ENCODE measurements at places on chromosomes 7 and 10. TPM values are rescaled to one million over a fixed set of nuclear protein-coding genes. Genes with fewer than 3 reads are reported as not detected.

DNA sequence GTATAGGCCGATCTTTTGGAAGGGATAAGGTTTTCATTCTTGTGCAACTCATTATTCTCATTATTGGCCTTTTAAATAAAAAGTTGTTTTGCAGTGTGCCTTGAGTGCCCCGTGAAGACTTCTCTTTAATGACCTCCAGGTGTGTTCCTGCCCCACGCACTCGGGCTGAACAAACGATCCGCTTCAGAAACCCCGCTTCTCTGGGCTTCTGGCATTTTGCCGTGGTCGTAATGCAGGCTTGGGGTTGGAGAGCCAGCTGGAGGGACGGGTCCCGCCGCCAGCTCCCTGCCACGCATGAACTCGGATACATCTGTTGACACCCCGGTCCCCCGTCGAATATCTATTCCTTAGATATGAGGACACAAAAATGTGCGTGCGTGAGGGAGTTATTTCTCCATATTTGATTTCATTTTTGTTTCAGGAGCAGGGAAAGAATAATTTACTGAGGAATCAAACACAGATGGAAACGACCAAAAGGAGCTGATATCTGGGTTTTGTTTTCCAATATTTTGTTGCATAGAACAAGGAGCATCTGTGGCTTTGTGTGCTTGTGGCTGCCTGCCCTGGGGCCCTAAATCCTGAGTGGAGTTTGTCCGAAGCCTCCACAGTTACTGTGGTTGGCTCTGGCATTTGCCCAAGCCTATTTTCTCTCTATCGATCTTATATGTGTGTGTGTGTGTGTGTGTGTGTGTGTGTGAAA, 17.0 kb upstream of the TTYH3 start:
- no peak for DNase-seq

DNA sequence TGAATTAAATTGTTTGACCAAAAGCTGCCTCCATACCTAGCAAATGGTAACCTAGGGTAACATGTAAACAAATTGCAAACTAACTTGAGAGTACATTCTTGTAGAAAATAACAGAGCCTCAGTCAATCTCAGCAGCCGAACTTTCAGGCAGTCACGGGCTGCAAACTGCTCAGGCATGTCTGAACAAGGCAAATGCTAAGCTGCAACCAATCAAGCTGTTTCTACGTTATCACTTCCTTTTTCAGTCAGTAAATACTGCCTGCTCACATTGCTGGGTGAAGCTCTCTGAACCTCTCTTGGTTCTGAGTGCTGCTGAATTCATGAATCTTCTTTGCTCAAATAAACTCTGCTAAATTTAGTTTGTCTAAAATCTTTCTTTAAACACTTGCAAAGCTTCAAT, 1212.4 kb downstream of the SORCS1 start:
- no peak for DNase-seq

- DNase-seq = no peak
These were observed 93.4 kb downstream of the SPAG6 start for GRCh38 chr10:22438711-22439110.

- DNase-seq = no peak
These were observed 121.9 kb downstream of the USP6NL start for GRCh38 chr10:11489591-11489990.

- DNase-seq = peak; percentile 15
These were observed 1.2 kb upstream of the ANLN start for GRCh38 chr7:36388423-36388822.

GRCh38 chr7:112201411-112201810, 4.8 kb downstream of the DOCK4 start:
- DNase-seq = no peak

Gene MSMB
- total RNA-seq = not detected

DNA sequence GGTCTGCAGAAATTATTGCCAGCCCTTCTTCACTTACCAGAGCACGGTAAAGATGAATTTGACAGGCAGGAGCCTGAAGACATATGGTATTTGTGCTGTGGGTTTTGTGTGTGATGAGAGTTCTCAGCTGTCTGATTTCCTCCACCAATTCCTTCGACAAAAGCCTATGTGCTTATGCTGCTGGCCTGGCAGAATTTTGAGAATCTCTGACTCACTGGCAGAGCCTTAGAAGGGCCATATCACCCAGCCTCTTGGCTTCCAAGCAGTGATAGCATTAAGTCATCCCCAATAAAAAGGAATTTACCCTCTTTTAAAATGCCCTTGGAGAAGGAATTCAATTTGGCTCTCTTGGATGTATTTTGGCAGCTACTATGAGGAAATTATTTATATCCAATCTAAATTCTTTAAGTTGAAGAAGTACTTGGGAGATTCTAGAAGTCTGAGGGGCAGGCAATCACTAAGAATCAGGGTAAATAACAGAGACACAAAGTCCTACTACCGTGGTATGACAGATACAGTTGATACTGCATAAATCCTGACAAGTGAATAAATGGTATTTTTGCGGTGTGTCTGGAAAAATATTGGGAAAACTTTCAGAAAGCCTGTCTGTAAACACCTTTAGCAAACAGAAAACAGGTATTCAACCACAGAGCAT, 68.6 kb upstream of the EFCAB10 start:
- DNase-seq = no peak

Gene METTL27
- total RNA-seq = 34.7 TPM

GRCh38 chr10:120181154-120181553, 275.9 kb upstream of the PLPP4 start:
- DNase-seq = no peak

- no peak for DNase-seq
These were observed 37.8 kb downstream of the CLRN3 start for GRCh38 chr10:127854769-127855590.

DNA sequence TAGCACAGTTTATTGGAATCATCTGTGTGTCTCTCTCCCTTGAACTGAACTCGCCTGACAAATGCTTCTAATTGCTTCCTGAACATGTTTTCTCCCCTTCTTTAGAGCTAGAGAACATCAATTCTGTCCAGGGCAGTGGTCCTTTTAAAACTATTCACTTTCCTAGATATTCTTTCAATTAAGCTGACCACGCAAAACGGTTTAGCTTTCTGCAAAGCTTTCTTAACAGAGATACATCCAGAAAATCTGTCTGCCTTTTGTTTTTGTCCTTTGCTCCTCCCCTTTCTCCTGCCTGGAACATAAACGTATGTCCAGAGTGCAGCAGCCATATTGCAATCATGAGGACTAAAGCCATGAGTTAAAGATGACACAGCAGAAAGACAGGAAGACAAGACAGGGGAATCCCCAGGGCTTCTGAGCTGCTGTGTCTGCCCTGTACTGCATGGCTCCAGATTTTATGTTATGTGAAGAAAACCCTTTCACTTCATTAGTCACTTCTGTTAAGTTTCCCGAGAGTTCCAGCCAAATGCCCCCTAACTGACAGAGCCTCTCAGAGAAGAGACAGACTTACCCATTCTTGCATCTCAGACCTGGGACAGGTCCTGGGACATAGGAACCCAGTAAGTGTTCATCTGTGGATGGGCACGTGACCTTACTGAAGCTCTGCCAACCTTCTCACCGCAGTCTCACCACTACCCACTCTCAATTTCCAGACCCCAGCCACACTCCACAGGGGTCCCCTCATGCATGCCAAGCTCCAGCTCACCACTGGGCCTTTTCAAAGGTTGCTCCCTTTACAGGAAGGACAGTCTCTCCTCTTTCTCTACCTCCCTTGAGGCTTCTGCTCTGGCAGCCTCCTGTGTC, 35.0 kb upstream of the CPXM2 start:
- DNase-seq = no peak

DNA sequence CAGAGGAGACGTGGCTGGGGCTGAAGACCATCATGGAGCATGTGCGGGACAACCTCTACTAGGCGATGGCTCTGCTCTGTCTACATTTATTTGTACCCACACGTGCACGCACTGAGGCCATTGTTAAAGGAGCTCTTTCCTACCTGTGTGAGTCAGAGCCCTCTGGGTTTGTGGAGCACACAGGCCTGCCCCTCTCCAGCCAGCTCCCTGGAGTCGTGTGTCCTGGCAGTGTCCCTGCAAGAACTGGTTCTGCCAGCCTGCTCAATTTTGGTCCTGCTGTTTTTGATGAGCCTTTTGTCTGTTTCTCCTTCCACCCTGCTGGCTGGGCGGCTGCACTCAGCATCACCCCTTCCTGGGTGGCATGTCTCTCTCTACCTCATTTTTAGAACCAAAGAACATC, 22.0 kb upstream of the CPA5 start:
- peak; percentile 69 for DNase-seq

- DNase-seq = peak; percentile 7
These were observed 41.8 kb upstream of the HERPUD2 start for GRCh38 chr7:35736725-35737124.

Data from PC-9 (cell line).